Cerebellar cortex (tissue), 1 donor: ENCODE measurements at places on chromosomes 16 and 17.

DNA sequence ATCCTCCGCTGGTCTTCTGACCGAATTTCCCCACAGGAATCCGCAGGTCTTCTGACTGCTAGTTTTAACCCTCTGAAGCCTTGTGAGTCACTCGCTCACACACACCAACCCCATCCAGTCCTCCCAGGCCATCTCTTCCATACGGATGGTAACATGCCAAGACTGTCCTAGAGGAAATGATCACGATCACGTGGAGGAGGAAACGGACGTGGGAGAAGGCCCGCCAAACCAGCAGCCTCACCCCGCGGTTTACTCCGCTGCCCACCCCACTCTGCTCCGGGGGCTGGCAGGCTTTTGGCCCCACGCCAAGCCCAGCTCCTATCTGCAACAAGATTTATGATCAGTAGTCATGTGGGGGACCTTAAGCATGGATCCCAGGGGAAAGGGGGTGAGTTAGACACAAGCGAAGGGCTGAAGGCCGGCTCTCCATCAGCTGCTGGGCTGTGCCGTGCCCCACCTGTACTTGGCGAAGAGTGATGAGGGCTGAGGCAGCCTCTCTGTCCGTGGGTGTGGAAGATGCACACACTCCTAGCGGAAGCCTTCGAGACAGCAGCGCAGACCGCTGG is 1.5 kb upstream of the FAAP100 start:
- peak; percentile 66 for DNase-seq

DNA sequence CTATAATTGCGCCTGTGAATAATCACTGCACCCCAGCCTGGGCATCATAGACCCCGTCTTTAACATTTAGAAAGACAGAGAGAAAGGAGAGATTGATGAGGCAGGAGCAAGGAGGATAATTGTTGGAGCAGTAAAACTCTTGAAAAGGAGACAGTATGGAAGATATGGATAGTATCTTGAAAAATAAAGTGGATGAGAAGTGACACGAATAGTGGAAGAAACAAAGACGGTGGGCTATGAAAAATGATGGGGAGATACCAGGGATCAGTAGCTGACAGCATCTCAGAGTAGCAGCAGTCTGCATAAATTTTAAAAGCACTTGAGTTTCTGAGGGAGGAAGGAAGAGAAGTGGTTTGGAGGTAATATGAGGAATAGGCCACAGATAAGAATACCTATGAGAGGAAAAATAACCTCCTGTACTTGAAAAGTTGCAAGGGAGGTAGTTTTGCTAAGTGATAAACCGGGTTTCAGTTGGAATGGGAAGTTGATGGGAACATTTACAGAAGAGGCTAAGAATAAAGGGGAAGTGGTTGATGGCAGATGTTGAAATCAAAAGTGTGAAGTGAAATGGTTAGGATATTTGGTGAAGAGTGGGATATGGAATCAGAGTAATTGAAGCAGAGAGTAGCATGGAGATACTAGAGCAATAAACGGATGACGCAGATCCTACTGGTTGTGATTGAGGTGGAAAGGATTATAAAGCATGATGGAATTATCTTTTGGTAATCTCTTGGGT is 1.8 kb upstream of the PPM1D start:
- DNase-seq, result no peak

GRCh38 chr17:72116661-72117521 is 3.9 kb upstream of the SOX9 start:
- DNase-seq, result no peak

DNA sequence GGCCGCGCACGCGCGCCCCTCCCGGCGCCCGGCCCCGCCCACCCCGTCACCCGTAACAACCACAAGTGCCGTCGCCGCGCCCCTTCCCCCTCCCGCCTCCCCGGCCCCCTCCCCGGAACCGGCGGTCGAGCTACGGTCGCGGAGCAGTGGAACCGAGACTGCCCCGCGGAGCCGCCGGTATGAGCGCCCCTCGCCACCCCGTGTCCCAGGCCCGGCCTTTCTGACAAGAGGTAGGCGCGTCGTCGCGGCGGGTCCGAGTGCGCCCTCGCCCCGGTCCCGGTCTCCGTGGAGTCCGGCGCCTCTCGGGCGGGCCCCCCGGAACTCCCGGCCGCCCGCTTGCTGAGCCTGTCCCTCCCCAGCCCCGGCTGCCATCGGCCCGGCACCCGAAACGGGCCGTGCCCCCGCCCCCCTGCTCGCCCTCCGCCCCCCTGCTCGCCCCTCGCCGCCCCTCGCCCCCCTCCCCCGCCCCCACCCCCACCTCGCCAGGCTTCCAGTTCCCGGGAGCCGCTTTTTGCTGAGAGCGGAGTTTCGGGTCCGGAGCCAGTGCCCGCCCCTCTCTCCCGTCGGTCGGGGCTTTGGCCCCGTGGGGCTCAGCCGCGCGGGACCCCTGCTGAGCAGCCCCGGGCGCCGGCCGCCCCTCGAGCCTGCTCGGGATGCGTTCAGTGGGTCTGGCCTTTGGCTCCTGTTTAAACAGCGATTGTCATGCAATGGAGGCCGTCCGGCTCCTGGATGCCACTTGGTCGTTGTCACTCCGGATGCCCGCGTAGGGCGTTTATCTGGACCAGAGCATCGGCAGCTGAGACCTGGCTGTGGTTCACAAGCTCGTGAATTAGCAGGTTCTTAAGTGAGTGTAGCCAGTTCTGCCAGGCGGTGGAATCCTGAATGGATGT is at the start of gene SEC14L1:
TSS of gene SEC14L1 (plus strand) at position 92 of the 890 bp plus-strand sequence. CDS start 2,628 bp downstream, outside the sequence.
- DNase-seq, result peak; percentile 87

GRCh38 chr16:66386629-66387622 is 20.4 kb downstream of the CDH5 start:
- DNase-seq, result no peak

GRCh38 chr16:86228713-86229112 is 281.6 kb upstream of the FOXF1 start:
- DNase-seq, result no peak

DNA sequence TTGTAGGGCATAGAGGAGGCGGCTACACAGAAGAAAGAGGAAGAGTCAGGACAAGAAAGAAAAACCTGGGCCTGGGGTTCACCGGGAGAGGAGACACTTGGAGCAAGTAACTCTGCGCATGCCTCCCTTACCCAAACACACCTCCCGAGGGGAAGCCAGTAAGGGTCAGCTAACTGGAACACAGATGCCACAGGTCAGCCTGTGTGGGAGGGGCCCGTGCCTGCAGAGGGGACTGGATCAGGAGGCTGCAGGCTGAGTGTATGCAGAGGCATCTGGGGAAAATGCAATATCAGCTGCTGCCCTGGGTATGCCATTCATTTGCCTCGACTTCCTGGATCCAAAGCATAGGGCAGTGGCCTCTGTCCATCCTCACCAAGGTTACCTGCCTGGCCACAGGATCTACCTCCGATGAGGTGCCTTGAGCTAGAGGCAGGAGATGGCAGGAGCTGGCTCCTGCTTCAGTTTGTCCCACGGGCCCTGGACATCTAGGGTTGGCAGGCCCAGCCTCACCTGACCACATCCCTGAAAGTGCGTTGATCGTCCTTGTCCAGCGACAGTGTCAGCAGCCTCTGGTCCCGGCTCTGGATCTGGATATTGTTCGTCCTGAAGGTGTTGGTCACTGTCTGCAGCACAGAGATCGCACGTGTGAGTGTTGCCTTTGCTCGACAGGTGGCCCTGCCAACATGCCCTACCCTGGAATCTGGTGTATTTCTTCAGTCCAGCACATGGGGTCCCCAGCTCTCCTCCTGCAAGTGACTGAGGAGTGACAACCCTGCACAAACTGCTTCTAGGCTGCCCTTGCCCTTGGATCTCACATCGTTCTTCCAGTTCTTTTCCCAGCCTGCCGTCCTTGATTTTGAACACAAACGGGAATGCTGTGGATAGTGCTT is 4.6 kb upstream of the MFSD6L start:
- DNase-seq, result no peak

GRCh38 chr17:81484195-81484979 is 28.2 kb downstream of the ACTG1 start:
- DNase-seq, result peak; percentile 84

DNA sequence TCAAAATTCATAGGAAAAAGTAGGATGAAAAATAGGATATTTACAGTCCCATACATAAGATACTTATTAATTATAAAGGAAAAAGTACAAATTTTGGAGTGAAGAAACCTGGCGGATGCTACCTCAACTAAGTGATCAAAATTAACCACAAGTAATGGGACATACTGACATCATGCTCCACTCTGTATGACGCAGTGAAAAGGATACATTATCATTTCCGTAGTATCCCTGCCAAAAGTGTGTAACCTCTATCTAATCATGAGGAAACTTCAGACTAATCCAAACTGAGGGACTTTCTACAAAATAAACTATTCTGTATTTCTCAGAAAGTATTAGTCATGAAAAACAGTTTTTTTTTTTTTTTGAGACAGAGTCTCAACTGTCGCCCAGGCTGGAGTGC is 60.5 kb downstream of the TRIM37 start:
- no peak for DNase-seq

DNA sequence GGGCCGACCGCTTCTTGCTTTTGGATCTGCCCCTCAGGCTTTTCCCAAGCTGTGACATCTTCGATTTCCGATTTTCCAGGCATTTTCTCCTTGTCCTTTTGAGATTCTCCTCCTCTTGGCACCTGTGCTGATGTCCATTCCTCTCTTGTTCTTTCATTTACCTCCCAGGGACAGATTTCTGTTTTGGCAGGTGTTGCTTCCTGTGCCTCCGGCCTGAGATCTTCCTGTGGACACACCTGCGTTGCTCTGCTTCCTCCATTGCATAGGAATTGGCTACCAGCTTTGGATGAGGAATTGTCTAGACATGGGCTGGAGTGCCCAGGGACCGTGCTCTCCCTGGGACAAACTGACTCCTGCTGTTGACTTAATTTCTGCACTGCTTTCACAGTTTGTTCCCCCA is 15.1 kb downstream of the GPR179 start:
- peak; percentile 85 for DNase-seq

- DNase-seq, result no peak
These were observed 266.4 kb downstream of the MRTFB start for GRCh38 chr16:14337303-14338191.

GRCh38 chr17:8290043-8290442 is 1.6 kb downstream of the RANGRF start:
- no peak for DNase-seq

DNA sequence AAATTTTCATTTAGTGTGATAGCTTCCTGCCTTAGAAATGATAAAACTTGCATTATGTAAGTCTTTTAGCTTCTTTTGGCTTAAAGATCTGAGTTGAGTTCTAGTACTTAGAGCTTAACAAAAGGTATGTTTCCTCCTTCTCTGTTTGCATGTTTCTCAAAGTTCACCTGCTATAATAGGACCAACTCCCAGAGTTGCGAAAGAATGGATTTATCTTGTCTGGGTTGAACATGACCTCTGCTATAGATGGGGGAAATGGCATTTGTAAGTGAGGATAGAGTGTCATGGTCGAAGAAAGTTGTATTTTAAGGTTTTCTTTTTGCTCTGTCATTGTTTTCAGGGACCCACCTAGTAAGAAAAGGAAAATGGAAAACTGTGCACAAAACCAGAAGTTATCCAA is 7.2 kb downstream of the ATMIN start:
- no peak for DNase-seq

- no peak for DNase-seq
These were observed 2.0 kb upstream of the CCDC42 start for GRCh38 chr17:8746501-8747236.

- DNase-seq, result no peak
These were observed 36.1 kb downstream of the SLFN11 start for GRCh38 chr17:35337364-35337763.

DNA sequence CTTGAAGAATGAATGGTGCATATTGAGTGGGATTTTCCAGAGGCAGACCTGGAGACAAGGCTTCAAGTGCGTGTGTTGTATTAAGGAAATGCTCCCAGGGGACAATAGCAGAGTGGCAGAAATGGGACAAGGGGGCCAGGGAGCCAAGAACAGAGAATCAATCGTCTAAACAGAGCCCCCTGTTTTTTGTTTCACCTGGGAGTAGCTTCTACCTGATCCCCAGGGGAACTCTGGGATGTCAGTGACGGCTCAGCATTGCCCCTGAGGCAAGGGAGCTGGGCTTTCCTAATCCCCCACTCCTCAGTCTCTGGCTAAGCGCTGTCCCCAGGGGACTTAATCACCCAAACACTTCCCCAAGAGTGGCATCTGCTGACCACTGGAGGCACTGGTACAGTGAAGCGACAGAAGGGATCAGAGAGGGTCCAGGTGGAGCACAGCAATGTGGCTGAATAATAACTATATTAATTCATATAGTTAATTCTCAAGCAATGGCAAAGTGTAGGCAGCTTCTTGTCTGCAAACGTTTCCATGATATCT is 35.7 kb upstream of the C16orf78 start:
- DNase-seq, result no peak

- DNase-seq, result no peak
These were observed 31.6 kb downstream of the ARHGAP17 start for GRCh38 chr16:24983561-24983960.

GRCh38 chr16:47617732-47618131 is 156.6 kb downstream of the PHKB start:
- DNase-seq, result no peak

DNA sequence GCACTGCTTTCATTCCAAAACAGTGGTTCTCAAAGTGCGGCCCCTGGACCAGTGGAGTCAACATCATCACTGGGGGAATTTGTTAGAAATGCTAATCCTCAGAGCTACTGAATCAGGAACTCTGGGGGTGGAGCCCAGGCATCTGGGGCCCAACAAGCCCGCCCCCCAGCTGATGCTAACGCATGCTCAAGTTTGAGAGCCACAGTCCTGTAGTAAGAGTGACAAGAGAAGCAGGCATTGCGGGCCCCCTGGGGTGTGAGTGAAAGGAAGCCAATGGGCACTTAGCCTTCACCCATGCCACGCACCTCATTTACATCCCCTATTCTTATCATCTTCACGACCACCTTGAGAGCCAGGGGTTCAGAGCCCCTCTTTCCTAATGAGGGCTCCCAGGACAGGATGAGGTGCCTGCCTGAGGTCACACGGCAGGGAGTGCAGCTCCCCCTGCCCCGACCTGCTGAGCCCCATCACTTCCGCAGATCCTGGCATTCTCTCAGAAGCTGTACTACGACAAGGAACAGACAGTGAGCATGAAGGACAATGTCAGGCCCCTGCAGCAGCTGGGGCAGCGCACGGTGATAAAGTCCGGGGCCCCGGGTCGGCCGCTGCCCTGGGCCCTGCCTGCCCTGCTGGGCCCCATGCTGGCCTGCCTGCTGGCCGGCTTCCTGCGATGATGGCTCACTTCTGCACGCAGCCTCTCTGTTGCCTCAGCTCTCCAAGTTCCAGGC is 9.1 kb downstream of the CA4 start:
- DNase-seq, result peak; percentile 23

DNA sequence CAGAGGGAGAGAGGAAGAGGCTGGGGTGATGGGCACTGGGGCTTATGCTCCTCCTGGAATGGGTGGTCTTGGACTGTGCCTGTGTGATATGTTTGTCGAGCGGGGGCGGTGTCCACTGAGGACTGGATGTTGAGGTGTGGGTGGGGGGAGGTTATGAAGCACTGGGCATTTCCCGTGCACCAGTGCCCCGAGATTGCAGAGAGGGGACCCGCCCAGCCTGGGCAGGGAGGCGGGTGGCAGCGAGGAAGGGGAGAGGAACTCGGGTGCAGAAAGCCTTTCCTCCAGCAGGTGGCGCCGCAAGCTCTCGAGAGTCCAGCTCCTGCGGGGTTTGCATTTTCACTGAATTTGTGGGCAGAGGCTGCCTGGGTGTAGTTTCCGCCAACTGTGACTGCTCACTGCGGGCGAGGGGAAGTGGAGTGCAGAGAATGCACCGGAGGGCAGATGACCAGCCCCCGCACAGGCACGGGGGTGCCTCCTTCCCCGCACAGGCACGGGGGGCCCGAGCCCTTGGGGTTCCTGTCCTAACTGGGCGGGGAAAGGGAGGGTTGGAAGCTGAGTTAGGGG is 190.6 kb downstream of the SEC14L1 start:
- peak; percentile 91 for DNase-seq
